Activated T-helper 1 cell treated with anti-CD3 and anti-CD28 coated beads, Interleukin-2, amount 50 U/mL, for 16 hours (primary cell): ENCODE measurements at places on chromosomes 6 and 20.

- no peak for DNase-seq
Observed at GRCh38 chr6:55869674-55870073, 5.7 kb downstream of the BMP5 start.

- DNase-seq = no peak
Observed at GRCh38 chr6:147384737-147385710, 123.5 kb upstream of the SAMD5 start.

DNA sequence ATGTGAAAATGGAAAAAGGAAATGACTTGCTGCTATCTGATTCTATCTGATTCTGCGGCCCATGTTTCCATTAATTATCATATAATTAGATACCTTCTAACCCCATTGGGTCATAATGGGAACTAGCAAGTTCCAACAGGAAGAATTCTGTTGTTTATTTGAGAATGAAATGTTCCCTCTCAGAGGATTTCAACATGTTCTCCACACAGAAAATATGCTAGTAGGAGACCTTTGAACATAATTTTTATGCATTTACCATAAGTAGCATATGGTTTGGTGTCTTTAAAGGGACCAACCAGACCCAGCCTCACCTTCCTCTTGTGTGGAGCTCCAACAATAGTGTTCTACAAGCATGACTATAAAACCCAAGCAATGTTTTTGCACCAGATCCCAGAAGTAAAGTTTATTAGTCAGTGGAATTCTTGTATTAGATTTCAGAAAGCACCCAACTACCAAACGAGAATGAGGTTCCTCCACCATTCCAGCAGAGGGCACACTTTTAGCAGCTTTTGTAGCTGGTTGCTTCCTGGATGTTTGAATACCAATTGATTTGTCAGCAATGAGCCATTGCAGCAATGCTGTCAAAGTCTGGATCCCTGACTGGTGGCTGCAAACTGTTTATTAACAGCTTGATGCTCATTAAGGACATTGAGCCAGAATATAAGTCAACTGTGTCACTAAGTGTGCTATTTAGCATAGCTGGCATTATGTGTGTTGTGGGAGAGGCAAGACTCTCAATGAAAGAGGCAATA lies 143.6 kb upstream of the GJE1 start:
- no peak for DNase-seq

GRCh38 chr20:2168946-2169345 lies 67.3 kb downstream of the STK35 start:
- no peak for DNase-seq

GRCh38 chr6:7204726-7205125 lies 97.0 kb downstream of the RREB1 start:
- no peak for DNase-seq

DNA sequence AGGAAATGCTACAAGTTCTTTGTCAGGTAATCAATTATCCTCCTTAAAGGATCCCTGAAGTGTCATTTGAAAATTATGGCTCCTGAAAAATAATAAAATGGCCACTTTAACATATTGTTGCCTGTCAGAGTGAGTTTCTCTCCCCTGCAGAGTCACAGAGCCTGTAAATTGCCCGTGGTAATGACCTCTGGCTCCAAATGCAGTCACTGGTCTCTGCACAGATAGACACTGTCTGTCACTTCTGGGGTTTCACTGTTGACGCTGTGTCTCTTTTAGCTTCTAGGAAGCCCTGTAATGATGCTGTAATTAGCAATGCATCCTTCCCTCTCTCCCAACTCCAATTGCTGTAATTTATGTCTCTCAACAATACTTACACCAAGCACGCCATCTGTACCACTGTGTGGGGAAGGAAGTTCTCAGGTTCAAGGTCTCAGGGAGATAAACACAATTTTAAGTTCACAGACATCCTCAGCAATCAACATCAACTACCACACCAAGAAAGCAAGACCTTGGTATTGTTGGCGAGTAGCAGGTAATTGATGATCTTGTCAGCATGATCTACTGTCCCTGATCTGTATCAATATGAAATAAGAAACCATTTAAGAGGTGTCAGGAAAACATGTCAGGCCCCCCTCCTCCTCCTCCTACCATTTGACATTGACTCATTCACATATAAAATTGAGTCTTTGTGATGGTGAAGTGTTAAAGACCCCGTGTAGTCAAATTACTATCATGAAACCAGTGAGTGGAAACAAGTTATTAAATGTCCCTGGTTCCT lies 91.2 kb upstream of the SULF2 start:
- DNase-seq = no peak

GRCh38 chr6:146300521-146300920 lies 243.1 kb upstream of the RAB32 start:
- no peak for DNase-seq

GRCh38 chr6:24078200-24078599 lies 47.8 kb upstream of the NRSN1 start:
- DNase-seq = no peak

DNA sequence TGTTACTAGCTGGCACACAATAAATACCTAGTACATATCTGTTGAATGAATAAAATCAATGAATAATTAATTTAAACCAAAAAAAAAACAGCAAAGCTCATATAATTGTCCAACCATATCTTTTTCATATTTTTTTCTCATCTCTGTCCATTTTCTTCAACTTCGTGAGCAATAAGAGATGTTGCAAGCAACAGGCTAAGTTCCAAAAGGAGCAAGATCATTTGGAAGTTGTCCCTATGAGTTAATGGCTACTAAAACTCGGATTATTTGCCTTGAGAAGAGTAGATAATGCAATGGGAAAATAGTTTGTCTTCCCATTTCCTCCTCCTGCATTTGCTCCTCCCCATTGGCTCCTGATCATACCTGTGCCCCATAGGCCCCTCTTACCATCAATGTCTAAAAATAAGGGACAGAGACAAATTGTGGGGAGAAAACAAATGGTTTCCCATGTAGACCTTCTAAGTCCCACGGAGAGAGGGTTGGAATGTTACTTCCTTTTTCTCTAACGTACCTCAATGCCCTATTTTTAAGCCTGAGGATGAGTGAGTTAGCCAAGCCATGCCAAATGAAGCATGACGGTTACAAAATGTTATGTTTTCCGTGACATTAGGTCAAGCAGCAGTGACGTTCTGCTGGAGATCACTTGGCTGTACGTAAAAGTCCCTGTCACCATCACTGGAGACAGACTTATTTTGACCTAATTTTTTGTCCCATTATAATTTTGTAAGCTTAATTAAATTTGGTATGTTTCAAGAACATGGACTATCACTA lies 217.3 kb upstream of the PREP start:
- DNase-seq = no peak

DNA sequence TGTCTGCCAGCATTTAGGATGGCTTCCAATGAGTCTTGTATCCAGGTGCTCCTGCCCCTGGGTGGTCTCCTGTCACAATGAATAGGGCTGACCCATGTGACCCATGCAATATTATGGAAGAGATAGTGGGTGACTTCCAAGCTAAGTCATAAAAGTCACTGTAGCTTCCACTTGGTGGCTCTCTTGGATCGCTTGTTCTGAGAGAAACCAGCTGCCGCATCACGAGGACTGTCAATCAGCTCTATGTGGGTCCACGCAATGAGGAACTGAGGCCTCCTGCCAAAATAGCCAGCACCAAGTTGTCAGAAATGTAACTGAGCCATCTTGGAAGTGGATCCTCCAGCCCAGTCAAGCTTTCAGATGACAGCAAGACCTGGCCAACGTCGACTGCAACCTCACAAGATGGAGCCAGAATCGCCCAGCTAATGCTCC lies 14.9 kb upstream of the MATN4 start:
- DNase-seq = no peak

- no peak for DNase-seq
Observed at GRCh38 chr20:38630727-38631126, 29.1 kb downstream of the ARHGAP40 start.

- DNase-seq = no peak
Observed at GRCh38 chr6:151448623-151449022, 3.3 kb downstream of the RMND1 start.

DNA sequence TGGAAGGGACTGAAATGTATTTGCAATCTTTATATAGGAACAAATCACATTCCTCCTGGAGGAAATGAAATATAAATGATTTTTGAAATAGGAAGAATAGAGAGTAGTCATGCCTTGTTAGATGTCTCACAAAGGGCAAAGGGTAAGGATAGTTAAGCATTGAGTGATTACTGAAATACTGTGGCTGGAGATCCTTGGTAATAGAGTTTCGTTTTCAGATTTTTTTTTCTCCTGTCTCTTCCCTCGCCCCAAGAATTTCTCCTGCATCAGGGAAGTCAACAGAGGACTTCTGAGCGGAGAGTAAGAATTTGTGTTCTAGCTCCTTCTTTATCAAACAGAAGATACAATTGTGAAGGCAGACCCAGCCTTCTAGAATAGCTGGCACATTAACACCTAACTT lies 79.4 kb downstream of the PLCB4 start:
- DNase-seq = no peak

- no peak for DNase-seq
Observed at GRCh38 chr6:170388113-170388512, 81.6 kb downstream of the FAM120B start.

GRCh38 chr6:159079367-159079766 lies 34.6 kb upstream of the TAGAP start:
- no peak for DNase-seq

- DNase-seq = no peak
Observed at GRCh38 chr6:158374020-158374419, 61.8 kb downstream of the TULP4 start.

GRCh38 chr6:25270559-25270958 lies 8.6 kb upstream of the CARMIL1 start:
- no peak for DNase-seq

DNA sequence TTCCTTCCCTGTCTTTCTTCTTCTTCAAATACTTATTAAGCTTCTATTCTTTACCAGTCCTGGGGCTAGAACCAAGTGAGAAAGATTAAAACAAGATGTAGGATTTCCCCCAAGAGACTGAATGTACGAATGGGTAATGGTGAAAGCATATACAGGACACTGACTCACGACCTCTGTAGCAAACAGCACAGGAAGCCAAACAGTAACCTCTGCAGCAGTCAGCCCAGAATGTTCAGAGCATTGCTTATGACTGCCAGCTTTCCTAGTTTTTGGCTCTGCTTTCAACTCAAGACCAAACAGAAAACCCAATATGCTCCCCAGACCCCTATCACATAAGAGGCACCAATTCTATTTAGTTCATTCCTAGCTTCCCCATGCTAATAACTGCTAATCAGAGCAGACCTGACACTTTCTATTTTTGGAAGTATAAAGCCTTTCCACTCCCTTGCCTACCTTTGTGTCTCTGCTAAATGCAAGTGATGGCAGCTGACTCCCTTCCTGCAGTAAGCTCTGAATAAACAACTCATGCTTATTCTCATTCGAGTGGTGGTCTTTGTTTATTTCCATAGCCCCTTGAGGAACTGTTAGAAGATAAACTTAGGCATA lies 690.6 kb downstream of the EPM2A start:
- DNase-seq = no peak

DNA sequence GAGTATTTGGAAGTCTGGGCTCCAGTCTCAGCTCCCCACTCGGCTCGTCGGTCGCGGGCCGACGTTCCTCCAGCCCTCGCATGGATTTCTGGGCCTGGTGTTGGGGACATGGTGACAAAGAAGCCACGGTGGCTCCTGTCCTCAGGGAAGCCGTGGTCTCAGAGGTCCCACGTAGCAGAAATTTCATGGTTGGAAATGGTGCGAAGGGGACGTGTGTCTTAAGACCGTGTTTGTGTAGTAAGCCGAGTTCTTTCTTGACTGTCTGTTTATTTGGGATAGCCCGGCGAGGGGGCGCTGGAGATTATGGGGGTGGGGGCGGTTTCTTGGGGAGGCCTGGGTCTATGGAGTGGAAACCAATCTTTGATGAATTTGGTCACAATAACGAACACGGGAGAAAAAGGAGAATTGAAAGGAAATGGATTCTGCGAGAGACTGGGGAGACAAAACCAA lies 23.5 kb upstream of the MAP3K7 start:
- DNase-seq = no peak

GRCh38 chr6:38261626-38262025 lies 378.1 kb downstream of the BTBD9 start:
- DNase-seq = no peak

DNA sequence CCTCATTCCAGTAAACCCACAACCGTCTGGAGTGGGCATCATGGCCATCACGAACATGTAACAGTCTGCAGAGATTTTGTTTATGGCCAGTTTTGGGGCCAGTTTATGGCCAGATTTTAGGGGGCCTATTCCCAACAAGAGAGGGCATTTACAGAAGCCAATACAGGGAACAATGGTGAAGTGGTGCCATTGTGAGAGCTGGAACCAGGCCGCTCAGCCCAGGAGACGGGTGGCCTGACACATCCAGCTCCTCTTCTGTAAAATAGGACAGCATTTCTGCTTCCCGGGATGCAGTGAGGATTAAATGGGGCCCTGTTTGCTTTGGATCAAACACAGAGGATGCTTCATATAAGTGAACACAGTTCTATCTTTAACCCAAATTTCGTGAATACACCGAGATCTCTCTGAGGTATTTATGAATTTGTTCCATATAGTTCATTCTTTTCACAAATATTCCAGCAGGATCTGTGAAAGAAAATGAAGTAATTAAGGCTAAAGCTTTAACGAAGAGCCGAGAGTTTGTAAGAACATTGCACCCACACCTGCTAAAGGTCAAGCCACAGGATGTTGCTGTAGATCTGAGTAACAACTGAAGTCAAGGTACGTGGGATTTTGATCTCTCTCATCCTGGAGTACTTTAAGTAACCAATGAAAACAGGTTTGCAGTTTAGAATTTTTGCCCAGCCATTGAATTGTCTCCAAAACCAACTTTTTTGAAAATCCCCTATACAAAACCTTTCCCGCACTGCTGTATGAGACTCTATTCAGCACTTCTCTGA lies 14.5 kb upstream of the SIRPG start:
- DNase-seq = no peak

DNA sequence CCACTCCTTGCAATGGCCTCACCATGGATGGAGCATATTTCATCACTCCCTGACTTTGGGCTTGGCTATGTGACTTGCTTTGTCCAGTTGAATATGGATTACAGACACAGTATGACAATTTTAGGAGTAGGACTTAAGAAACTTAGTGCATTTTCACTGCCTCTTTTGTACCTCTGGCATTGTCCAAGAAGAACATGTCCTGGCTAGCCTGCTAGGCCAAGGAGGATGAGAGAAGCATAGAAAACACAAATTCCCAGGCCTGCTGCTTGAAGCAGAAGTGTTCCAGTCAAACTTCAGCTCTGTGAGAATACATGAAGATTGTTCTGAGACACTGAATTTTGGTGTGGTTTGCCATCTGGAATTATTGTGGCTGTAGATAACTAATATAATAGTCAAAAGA lies 3.1 kb upstream of the MCHR2 start:
- no peak for DNase-seq

GRCh38 chr20:5864873-5865587 lies 85.3 kb downstream of the TRMT6 start:
- no peak for DNase-seq

GRCh38 chr6:159716247-159717096 lies 10.8 kb upstream of the WTAP start:
- DNase-seq = no peak
